ENCODE measurements at places on chromosomes 3 and 15. TPM values are rescaled to one million over a fixed set of nuclear protein-coding genes. Genes with fewer than 3 reads are reported as not detected.
A peak's percentile ranks its signal among the peaks of the same experiment; 100 is the strongest.

Gene DCBLD2
- 57.3 TPM for total RNA-seq

- no peak for DNase-seq
- no peaks in the 10 kb centered on the region for H3K36me3 ChIP-seq
- H3K4me1 ChIP-seq: no peaks in the 10 kb centered on the region
- H3K27ac ChIP-seq: no peak overlapping the region
- no peak overlapping the region for H3K4me3 ChIP-seq
These were observed 70.6 kb upstream of the BHLHE40 start for GRCh38 chr3:4908433-4909156.

- peak; percentile 60 for DNase-seq
- H3K36me3 ChIP-seq: no peaks in the 10 kb centered on the region
- no peaks in the 10 kb centered on the region for H3K27me3 ChIP-seq
- H3K4me1 ChIP-seq: no peaks in the 10 kb centered on the region
These were observed 105.1 kb upstream of the BCL6 start for GRCh38 chr3:187850258-187850921.

Gene SI
- total RNA-seq: not detected

Gene OXTR
- 0.95 TPM for total RNA-seq

DNA sequence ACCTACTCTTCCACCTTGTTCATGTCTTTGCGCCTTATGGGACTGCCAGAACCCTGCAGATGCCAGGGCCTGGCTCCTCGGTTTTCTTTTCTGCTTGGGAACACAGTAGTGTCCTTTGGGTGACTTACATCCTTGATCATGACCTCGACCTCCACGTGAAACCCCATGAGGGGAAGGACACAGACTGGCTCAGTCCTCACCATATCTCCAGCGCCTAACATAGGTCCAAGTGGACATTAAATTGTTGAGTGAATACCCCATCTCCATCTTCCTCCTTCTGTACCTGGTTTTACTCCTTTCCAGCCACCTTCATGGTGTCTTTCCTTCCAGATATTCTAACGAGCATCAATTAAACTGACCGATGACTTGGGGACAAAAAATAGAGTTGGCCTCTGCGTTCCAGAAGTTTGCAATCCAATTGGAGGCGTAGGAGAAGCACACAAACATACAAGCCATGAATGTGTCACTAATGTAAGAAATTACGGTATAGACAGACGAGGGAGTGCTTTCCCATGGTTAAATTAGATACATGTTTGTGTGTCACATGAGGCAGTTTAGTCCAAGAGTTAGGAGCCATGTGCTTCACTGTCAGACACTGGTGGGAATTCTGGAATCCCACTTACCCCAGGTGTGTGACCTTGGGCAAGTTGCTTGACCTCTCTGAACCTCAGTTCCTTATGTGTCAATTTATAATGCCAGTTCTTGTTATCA lies 907 bp upstream of the HERC1 start:
- H3K4me1 ChIP-seq: peaks cover 4% of the 10 kb centered on the region
- no peaks in the 10 kb centered on the region for H3K36me3 ChIP-seq
- peak overlapping the region; percentile 59 for H3K4me3 ChIP-seq
- peak overlapping the region; percentile 81 for H3K27ac ChIP-seq
- H3K27me3 ChIP-seq: no peaks in the 10 kb centered on the region

Gene UBE3A
- 130 TPM for total RNA-seq

Gene PTPRG
- total RNA-seq: 38.9 TPM

- no peaks in the 10 kb centered on the region for H3K4me1 ChIP-seq
- no peaks in the 10 kb centered on the region for H3K27me3 ChIP-seq
- no peak overlapping the region for H3K4me3 ChIP-seq
- no peak overlapping the region for H3K27ac ChIP-seq
- no peaks in the 10 kb centered on the region for H3K36me3 ChIP-seq
- DNase-seq: peak; percentile 26
These were observed 21.7 kb upstream of the GMNC start for GRCh38 chr3:190883973-190884832.

GRCh38 chr3:93973131-93974126 lies at the start of gene PROS1:
PROS1 (minus strand) TSS chr3:93973896; CDS start chr3:93973749, 147 bp downstream.
- peak within 1 kb of the TSS; percentile 96 for H3K27ac ChIP-seq
- peak within 1 kb of the TSS; percentile 61 for H3K4me3 ChIP-seq
- no peaks in the 10 kb centered on the region for H3K36me3 ChIP-seq

GRCh38 chr15:55403531-55403930 lies 4.6 kb downstream of the CCPG1 start:
- no peak for DNase-seq
- no peak overlapping the region for H3K4me3 ChIP-seq
- H3K36me3 ChIP-seq: no peaks in the 10 kb centered on the region
- no peaks in the 10 kb centered on the region for H3K4me1 ChIP-seq
- no peak overlapping the region for H3K27ac ChIP-seq

Gene LCMT2
- total RNA-seq: 5.3 TPM

Gene SH2D7
- not detected for total RNA-seq

DNA sequence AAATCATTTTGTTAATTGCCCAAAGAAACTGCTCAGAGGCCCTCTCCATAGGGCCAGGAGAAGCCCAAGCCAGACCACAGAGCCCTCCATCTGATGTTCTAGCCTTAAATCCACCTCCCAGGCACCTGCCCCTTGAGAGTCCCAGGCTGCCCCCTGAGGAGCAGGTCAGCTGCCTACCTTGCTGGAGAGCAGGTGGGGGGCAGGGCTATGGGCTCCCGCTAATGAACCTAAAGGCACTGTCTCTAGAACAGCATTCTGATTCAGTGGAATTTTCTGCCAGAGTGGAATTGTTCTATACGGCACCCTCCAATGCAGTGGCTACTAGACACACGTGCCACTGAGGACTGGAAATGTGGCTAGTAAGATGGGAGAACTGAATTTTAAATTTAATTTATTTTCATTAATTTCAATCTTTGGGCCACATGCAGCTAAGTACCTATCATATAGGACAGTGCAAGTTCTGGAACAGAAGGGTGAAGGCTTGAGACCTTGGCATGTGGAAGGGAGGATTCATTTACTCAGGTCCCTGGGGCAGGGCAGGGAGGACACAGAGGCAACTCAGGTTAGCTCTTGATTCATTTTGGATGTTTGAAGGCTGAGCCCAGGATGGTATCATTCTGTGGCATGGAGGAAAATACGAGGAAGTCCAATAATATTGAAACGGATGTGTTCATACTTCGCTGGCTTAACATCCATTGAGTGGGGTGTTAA lies 11.4 kb downstream of the AMOTL2 start:
- DNase-seq: no peak
- no peaks in the 10 kb centered on the region for H3K36me3 ChIP-seq
- H3K27ac ChIP-seq: peak overlapping the region; percentile 72
- H3K4me1 ChIP-seq: peaks cover 36% of the 10 kb centered on the region

DNA sequence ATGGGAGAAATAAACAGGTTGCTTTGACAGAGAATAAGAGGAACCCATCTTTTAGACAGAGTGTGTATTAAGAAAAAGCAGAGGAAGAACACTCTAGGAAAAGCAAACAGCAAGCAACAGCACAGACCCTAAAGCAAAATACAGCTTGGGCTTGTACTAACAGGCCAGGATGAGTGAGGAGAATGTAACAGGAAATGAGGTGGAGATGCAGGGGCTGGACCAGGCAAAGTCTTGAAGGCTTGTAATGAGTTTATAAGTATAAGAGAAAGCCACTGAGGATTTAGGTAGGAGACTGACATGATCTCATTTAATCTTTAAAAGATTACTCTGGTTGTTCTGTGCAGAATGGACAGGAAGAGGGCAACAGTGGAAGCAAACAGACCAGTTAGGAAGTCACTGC lies 4.9 kb downstream of the UBR1 start:
- no peak for DNase-seq
- H3K27ac ChIP-seq: no peak overlapping the region
- H3K36me3 ChIP-seq: no peaks in the 10 kb centered on the region
- no peaks in the 10 kb centered on the region for H3K27me3 ChIP-seq
- no peak overlapping the region for H3K4me3 ChIP-seq

- H3K4me1 ChIP-seq: no peaks in the 10 kb centered on the region
- H3K36me3 ChIP-seq: no peaks in the 10 kb centered on the region
- DNase-seq: no peak
These were observed 335.3 kb upstream of the NECTIN3 start for GRCh38 chr3:110736332-110736731.

Gene XCR1
- total RNA-seq: under 0.01 TPM

DNA sequence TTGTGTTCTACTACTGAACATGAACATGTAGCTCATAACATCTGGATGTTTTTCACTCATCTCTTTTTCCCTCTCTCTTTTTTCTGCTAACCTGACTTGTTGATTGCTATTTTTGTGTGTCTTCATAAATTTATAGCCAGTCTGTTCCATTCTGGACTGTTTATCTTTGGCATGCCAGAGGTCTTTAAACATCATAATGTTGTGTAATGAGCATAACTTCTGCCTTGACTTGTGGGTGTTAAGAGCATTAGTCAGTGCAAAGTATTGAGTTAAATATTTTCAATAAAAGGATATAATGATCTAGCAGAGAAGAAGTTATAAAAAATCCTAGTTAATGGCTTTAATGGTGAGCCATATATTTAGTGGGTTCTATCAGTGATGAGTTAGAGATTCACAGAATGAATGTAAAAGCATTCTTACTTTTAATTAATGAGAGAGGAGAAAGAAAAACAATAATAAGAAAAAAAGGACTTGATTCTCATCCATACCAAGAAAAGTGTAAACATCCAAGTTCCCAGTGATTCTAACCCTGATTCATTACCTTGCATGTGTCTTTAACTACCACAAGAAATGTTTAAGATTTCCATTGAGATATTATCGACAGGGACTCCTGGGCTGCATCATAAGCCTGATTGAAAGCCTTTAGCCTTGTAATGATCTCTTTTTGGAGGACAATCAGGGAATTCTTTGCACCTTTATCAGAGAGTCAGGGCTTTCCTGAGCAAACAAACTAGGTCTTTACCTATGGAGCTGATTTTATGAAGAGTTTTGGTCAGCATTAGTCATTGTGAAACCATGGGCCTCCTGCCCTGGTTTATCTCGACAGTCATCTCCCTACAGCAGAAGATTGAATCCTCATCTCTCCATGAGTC lies 22.9 kb downstream of the MITF start:
- peaks cover 20% of the 10 kb centered on the region for H3K4me1 ChIP-seq
- no peak overlapping the region for H3K4me3 ChIP-seq
- no peak for DNase-seq
- no peak overlapping the region for H3K27ac ChIP-seq

DNA sequence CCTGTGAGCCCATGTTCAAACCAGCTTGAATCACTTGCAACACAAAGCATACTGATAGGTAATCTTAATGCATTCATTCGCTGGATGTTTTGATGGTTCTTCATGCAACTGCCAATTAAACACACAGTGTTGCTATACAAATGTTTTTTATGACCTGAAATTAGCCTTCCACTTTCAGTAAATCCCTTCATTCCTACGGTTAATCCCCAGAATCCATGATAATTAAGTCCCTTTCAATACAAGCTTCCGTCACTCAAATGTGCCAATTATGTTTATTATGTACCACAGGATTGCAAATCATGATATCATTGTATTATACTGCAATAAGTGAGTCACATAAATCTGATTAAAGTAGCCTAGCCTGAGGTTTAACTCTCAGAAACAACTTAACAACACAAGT lies 14.5 kb upstream of the LYZL4 start:
- no peak for DNase-seq
- no peaks in the 10 kb centered on the region for H3K4me1 ChIP-seq
- no peaks in the 10 kb centered on the region for H3K36me3 ChIP-seq
- H3K27me3 ChIP-seq: no peaks in the 10 kb centered on the region

- no peaks in the 10 kb centered on the region for H3K27me3 ChIP-seq
- H3K27ac ChIP-seq: no peak overlapping the region
- no peaks in the 10 kb centered on the region for H3K36me3 ChIP-seq
- DNase-seq: no peak
- no peaks in the 10 kb centered on the region for H3K4me1 ChIP-seq
These were observed 75.2 kb downstream of the LYSMD4 start for GRCh38 chr15:99657996-99658395.

DNA sequence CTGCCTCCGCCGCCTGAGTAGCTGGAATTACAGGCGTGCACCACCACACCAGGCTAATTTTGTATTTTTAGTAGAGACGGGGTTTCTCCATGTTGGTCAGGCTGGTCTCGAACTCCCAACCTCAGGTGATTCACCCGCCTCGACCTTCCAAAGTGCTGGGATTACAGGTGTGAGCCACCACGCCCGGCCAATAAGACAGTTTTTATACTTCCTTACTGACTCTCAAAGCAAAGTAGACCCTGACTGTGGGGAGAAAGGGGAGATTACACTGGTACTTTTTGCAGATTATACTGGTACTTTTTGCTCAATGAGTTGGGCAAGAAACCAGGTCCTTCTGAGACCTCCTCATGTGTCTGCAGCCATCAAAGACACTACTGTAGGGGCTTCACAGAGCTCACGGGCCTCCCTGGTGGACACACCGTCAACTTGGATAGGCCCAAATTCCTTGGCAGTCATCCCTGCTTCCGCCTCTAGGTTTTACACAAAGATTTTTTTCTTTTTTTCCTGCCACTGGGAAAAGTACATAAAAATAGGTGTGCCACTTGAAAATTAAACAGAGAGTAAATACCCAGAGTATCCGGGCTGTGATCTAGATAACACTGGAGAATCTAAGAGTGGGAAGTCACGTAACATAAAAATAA lies 143.3 kb upstream of the WNT5A start:
- H3K4me1 ChIP-seq: peaks cover 2% of the 10 kb centered on the region
- H3K27ac ChIP-seq: no peak overlapping the region
- no peak overlapping the region for H3K4me3 ChIP-seq
- H3K27me3 ChIP-seq: no peaks in the 10 kb centered on the region
- DNase-seq: no peak

- no peak for DNase-seq
- H3K27ac ChIP-seq: no peak overlapping the region
- H3K4me1 ChIP-seq: no peaks in the 10 kb centered on the region
- H3K36me3 ChIP-seq: no peaks in the 10 kb centered on the region
- H3K27me3 ChIP-seq: no peaks in the 10 kb centered on the region
- no peak overlapping the region for H3K4me3 ChIP-seq
These were observed 153.4 kb downstream of the EBLN2 start for GRCh38 chr3:73214846-73215245.

Gene TM6SF1
- total RNA-seq: 5.9 TPM

- H3K36me3 ChIP-seq: no peaks in the 10 kb centered on the region
- no peak for DNase-seq
- H3K27ac ChIP-seq: peak overlapping the region; percentile 33
- H3K4me1 ChIP-seq: peaks cover 27% of the 10 kb centered on the region
These were observed 73.4 kb upstream of the HACD2 start for GRCh38 chr3:123658118-123658851.

DNA sequence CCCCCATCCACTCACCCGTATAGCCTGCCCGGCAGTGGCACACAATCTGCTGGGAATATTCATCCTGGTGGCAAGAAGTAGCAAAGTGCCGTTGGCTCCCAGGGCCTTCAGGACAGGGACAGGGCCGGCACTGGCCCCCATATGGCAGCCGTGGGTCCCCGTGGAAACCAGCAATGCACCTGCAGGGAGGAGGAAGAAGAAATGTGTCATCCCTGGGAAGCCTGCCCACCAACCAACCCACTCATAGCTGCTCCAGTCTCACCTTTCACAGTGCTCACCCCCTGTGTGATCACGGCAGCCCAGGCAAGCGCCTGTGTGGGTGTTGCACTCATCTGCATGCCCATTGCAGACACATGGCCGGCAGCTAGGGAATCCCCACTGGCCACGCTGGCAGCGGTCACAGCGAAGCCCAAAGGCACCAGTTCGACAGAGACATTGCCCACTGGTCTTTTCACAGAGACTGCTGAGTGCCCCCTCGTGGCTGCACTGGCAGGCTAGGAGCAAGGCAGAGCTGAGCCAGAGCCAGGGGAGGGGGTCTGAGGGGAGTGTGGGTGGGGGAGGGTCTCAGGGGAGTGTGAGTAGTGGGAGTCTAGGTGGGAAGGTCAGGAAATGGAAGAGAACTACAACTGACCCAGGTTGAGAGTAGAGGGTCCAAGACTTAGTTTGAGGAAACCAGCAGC lies 4.5 kb upstream of the USP19 start:
- no peak overlapping the region for H3K27ac ChIP-seq
- H3K4me3 ChIP-seq: no peak overlapping the region
- H3K4me1 ChIP-seq: no peaks in the 10 kb centered on the region
